NCI-H2081 (cell line): ENCODE measurements at places on chromosomes 11 and 22.

DNA sequence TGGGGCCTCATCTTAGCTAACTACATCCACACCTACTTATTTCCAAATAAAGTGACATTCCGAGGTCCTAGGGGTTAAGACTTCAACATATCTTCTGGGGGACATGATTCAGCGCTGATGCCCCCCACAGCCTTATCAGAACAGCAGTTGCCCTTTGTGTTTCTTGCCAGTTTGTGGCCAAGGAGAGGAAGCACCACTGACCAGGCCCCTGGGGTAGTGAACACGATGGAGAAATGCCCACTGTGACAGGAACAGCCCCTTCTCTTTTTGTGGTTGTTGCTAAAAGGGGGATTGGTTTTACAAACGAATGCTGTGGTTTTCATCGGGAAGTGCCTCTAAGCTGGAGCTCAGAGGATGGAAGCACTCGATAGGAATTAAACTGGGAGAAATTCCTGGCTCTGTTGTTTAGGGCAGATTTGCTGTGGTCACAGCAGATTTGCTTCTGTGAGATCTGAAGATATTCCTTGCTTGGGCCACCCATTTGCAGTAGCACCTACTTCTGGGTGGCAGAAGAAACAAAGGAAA, 88.8 kb downstream of the ABTB2 start:
- no peak for DNase-seq

DNA sequence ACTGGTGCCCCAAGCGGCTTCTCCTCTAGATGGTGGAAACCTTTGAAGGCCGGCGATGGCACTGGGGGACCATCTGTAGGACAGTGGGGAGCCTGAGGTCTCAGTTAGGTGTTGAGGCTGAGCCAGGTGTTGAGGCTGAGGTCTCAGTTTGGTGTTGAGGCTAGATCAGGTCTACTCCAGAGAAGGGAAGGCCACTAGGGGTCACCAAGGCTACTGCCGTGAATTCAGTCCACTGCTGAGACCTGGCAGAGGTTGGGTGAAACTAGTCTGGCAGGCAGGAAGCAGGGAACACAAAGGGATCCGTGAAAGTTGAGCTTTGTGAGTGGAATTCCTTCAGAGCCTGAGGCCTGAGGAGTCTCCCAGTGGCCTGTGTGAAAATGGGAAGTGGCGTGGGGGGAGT, 123.8 kb upstream of the FGF3 start:
- no peak for DNase-seq

GRCh38 chr11:111764621-111765020, 1.6 kb downstream of the PPP2R1B start:
- DNase-seq = no peak

DNA sequence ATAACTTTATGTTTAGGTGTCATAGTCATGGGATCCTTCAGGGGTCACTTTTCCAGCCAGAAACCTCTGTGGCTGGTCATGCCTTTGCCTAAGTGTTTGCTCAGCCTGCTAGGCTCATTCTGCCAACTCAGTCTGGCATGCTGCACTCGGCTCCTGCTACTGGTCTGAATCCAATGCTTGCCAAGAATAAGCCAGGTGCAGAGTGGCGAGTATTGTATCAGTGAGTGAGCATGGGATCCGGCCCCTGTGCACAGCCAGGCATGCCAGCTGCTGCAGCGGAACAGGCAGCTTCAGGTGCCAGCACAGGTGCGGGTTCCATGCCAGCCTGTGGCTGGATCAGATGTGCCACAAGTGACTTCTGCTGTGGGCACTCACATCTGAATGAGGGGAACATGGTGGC, 1269.3 kb upstream of the CNTN5 start:
- peak; percentile 83 for DNase-seq

DNA sequence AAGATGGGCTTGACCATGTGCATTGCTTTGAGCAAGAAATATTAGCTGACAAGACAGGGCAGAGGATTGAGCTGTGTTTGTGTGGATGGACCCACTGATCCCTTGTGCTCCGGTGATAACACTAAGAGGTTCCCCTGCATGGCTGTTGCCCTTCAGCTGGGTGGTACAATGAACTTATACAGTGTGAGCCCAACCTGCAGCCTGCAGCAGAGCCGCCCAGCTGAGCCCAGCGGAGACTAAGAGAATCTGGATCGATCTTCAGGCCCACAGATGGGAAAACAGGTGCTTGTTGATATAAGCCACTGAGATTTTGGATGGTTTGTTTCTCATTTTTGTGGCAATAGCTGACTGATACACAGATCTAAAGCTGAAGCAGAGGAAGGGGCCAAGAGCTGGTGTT, 177.4 kb upstream of the SYT13 start:
- DNase-seq = no peak

GRCh38 chr11:74819400-74819799, 70.8 kb downstream of the RNF169 start:
- DNase-seq = no peak

GRCh38 chr11:4682623-4683419, 14.8 kb downstream of the OR51E2 start:
- no peak for DNase-seq

DNA sequence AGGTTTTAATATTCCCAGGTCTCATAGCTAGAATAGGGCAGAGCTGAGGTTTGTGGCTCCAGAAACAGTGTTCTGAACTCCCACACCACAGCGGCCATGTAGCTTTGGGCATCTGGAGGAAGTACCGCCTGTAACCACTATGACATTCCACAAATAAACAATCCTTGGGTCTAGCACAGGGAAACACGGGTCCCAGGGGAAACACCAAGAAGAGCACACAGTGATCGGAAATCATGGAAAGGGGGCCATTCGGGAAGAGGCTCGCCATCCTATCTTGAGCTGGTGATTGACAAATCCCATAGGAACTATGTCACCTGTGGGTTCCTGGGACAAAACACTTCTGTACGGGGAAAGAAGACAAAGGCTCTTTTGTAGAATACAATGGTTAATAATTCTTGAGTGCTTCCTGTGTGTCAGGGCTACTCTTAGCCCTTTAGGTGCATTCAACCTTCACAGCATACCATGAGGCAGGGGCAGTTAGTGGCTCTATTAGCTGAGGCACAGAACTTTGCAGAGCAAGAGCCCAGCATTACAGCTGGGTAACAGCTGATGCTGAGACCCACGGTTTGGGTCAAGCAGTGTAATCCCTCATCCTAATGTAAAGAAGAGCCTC, 514.2 kb downstream of the NTM start:
- DNase-seq = no peak

DNA sequence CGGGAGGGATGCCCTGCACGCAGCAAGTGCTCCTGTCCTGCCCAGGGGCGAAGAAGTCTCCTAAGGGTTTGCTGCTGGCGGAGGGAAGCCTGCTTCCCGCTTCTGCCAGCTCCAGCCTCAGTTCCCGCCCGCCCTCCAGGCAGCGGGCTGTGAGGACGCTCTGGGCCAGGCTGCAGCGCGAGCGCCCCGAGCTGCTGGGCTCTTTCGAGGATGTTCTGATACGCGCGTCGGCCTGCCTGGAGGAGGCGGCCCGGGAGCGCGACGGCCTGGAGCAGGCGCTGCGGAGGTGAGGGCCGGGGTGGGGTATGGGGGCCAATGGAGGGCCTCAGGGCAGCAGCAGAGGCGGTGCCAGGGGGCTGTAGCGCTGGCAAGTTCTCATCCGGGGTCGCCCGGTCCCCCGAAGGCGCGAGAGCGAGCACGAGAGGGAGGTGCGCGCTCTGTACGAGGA, 2.2 kb downstream of the CRACR2B start:
- no peak for DNase-seq

- no peak for DNase-seq
Measured at GRCh38 chr11:78312712-78313111, 104.9 kb downstream of the GAB2 start.
